Kasumi-1 (cell line): ENCODE measurements at places on chromosomes 13 and 19.

- DNase-seq = no peak
Observed at GRCh38 chr13:99813336-99814095, 158.1 kb downstream of the ZIC5 start.

DNA sequence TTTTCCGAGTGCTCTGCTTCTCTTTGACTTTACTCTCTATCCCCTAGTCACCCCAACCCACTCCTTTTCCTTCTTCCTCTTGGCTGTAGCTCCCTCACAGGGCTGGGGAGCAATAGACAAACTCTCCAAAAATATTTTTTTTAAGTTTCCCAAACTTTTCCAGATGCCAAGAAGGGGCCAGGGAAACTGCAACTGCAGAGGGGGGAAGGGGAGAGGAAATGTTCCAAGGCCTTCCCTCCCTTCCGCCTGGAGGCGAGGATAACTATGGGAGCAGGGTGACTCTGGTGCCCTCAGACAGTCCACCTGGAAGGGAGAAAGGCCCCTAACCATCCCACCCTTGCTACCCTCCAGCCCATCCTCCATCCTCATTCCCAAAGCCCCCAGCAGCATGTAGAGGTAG lies 49.4 kb downstream of the LYL1 start:
- no peak for DNase-seq

GRCh38 chr13:106291006-106291405 lies 244.5 kb downstream of the EFNB2 start:
- no peak for DNase-seq

- no peak for DNase-seq
Observed at GRCh38 chr13:105220063-105220462, 1315.4 kb downstream of the EFNB2 start.

GRCh38 chr19:33830264-33830663 lies 33.6 kb downstream of the KCTD15 start:
- no peak for DNase-seq
